ENCODE measurements at places on chromosomes 1 and 21.
A peak's percentile ranks its signal among the peaks of the same experiment; 100 is the strongest.

- DNase-seq: no peak
Observed at GRCh38 chr1:60461925-60462595, 388.5 kb upstream of the C1orf87 start.

- no peak for DNase-seq
Observed at GRCh38 chr1:85033221-85033620, 15.1 kb downstream of the MCOLN3 start.

DNA sequence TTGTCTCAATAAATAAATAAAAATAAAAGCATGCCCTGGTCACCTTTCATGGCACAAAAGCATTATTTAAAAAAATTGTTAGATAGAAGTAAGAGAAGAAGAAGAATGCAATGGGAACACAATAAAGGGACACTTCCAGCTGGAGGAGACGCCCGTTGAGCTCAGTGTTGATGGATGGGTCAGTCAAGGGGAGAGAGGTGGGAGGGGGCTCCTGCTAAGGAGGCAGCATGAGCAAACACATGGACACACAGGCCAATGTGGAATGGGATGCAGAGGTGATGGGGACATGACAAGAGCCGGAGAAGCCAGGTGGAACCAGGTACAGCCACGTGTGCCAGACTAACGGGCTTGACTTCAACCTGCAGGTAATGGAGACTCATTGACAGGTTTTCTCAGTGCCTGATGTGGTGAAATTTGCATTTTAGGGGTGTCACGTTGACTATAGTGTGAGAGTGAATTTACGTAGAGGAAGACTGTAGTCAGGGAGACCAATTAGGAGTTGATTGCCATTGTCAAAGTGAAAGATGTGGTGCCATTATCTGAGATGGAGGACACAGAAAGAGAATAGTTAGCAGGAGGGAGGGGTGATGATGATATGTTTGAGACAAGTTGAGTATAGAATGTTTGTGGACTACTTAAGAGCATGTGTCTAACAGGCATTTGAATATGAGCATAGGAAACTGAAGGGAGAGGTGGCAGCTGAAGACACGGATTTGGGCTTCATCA, 48.7 kb upstream of the ATP2B4 start:
- DNase-seq: no peak

DNA sequence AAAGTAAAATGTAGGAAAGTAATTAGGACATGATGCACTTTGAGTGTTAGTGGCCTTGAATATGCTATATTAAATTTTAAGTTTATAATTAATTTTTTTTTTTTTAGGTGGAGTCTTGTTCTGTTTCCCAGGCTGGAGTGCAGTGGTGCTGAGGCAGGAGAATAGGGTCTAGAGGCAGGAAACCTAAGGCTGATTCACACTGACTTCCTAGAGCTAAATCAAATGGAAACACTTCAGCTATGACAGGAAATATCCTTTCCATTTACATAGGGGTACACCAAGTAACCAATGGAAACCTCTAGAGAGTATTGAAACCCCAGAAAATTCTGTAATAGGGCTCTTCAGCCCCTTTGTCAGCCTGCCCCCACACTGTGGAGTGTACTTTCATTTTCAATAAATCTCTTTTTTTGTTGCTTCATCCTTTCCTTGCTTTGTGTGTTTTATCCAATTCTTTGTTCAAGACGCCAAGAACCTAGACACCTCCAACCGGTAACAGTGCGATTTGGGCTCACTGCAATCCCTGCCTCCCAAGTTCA, 17.9 kb upstream of the THRAP3 start:
- DNase-seq: no peak

- DNase-seq: no peak
Observed at GRCh38 chr1:38929476-38929875, 12.2 kb downstream of the RHBDL2 start.

DNA sequence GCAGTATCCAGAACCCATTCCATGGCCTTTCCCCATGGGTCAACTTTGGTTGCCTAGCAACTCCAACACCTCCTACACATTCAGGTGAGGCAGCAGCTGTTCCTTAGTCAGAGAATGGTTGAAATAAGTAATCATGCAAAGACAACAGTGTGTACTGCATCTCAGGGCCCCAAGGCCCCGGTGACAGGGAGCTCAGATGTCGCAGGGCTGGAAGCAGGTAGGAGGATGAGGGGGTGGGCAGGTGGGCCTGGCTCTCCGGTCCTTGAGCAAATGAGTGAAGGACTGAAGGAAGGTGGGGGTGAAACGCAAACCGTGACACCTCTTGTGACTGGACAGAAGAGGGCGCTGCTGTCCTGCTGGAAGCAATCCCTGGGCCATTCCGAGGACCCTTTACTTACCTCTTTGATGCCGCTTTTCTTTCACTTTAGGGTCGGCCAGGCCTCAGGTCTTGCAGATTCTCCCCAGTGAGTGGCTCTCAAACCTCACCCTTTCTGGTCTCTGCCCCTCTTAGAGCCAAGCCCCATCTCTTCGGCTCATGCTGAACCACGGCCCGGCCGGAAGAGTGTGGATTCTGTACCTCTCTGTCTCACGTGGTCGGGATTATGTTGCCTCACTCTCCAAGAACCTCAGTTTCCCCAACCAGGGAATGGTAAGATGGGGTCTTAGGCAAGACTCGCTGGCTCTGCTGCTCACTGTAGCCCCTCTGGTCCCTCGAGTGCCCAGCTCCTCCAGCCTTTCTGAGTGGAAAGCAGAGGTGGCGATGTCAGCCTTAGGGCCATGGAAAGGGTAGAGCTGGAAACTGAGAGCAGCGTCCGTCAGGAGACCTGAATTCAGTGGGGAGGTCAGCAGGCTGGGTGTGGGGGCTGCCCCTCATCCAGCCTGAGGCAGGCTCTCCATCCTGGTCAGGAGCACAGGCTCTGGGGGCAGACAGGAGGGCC, 5.6 kb upstream of the KCNA10 start:
- peak; percentile 52 for DNase-seq

DNA sequence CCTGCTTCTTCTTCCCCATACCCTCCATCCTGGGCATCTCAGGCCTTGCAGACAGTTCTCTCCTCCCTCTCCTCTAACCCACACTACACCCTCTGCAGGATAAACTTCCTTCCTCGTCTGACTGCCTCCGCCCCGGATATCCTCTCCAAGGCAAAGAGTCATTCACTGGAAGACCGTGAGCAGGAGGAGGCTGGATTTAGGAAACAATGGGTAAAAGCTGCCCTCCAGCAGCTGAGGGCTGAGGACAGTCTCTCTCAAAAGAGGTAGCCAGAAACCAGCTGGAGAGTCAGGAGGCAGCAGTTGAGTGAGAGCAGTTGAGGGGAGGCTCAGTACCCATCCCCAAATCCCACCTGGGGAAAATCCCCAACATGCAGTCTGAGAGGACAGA, 1.4 kb downstream of the CSRP1 start:
- DNase-seq: peak; percentile 84

DNA sequence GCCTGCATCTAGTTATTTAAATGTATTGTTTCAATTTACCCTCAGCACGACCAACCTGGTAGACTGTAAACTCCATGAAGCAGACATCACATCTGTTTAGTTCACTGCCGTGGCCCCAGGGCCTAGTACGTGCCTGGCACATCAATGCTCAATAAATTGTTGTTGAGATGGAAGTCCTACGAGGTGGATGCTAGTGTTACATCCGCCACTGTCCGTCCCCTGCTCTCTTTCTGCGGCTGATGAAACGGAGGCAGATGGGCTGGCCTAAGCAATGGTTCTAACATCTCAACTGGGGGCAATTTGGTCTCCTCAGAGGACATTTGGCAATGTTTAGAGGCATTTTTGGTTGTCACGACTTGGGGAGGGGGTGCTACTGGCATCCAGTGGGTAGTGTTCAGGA, 121.4 kb upstream of the IGSF21 start:
- DNase-seq: no peak

DNA sequence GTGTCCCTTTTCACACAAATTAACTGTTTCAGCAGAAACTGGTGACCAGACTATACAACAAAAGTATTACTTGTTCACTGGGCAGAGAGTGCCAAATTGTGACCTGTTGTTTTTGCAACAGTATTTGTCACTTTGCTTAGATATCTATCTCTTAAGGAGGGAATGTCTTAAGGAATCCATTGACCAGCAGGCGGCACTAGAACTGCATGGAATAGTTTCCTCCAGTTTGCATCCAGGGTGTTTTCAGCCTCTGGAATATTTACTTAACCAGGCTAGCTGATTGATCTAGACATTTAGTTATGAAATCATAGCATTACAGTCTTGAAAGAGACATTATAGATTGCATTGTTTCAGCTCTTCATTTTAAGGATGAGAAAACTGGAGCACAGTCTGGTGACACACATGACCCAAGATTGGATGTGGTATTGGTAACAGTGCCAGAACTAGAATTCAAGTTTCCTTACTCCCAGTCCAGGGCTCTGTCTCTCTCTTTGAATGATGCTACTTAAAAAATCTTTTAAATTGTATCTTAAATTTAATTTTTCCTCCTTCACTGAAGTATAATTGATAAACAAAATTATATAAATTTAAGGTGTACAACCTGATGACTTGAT, 16.9 kb downstream of the RPTN start:
- DNase-seq: peak; percentile 62

- DNase-seq: no peak
Observed at GRCh38 chr1:224736619-224737352, 120.7 kb downstream of the CNIH3 start.

DNA sequence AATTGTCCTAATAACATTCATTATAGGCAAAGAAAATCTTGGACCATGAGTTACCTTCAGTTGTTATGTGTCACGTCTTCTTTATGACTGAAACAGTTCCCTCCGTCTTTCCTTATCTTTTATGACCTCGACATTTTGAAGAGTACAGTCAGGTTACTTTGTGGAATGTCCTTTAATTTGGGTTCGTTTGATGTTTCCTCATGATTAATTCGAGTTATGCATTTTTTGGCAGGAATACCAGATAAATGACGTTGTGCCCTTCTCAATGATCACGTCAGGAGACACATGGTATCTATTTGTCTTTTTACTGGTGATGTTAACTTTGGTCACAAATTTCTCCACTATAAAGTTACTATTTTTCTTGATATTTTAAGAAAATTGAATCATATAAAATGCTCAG, 17.3 kb upstream of the KLF17 start:
- no peak for DNase-seq

- DNase-seq: peak; percentile 29
Observed at GRCh38 chr1:32266921-32267591, 16.0 kb downstream of the LCK start.

GRCh38 chr1:177945943-177946650, 23.8 kb downstream of the SEC16B start:
- DNase-seq: peak; percentile 65

DNA sequence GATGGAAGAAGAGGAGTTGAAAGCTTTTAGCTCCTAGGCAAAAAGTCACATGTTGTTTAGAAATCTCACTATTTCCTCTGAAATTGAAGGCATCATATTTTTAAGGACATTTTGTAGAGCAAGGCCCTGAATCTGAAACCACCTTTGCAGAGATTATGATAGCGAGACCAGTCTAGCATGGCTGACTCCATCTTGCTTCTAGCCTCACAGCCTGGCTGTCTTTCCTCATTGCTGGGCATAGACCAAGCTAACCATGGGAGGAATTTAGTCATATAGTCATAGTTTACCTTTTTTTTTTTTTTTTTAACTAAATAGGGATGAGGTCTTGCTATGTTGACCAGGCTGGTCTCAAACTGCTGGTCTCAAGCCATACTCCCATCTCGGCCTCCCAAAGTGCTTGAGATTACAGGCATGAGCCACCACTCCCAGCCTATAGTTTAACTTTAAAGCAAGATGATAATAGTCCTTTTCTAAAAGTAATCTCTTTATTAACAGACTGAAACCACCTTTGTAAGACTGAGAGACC, 42.2 kb upstream of the ZNF326 start:
- no peak for DNase-seq

DNA sequence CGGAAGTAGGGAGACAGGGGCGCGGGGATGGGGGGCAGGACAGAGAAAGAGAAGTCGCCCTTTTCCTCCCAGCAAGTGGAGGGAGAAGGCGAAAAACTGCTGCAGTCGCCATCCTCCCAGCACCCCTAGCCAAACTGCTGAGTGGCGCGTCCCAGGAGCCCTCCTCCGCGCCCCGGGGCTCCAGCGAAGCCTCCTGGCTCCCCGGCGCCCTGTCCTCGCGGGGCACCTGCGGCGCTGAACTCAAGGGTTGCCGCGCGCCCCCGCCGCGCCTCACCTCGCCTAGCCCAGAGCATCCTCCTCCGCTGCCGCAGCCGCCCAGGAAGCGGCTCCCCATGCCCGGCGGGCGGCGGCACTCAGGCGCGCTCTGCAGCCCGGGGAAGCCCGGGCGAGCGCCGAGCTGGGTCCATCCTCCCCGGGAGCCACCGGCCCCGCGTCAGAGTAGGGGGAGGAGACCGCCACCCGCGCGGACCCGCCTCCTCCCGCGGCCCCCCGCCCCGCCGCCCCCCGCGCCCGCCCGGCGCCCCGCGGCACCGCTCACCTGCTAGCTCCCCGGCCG, at the start of gene DAB1:
TSS of gene DAB1 (minus strand) at position 405 of the 556 bp plus-strand sequence. CDS start 133,030 bp downstream, outside the sequence.
- no peak for DNase-seq

DNA sequence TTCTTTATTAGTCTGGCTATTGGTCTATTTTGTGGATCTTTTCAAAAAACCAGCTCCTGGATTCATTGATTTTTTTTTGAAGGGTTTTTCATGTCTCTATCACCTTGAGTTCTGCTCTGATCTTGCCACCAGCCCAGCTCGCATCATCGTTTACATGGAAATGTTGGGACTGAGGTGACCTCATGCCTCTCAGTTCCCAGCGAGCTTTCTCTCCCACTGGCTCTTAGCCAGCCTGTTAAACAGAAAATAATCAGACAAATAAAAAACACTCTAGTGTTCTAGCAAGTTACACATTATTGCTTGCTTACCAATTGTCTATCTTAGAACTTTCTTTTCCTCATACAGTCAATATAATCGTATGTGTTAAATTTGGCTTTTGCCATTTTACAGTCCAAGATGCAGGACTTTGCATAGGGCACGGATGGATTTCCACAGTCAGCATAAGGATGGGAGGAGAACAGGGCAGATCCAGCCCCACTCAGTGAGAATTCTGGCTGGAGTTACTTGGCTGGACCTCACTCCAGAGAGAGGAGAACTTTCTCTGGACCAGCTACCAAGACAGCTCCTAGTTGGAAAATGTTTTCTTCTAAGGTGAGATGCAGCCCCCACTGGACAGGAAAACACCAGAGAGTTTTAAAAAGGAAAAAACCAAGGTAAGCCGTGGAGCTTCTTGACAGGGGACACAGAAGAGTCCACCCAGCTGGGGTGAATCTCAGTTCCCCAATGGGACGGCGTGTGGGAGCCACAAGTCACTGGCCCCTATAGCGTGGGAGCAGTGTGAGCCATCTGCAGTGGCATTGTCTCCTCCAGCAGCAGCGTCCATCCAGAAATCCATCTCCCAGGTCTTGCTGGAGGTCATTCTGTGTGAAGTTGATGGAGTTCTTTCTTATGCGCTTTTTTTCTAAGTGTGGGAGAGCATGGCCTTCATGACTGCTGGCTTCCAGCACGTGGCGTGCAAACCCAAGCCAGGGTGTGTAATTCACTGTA, 17.6 kb downstream of the PGBD2 start:
- no peak for DNase-seq

- no peak for DNase-seq
Observed at GRCh38 chr1:42171679-42172266, 7.2 kb upstream of the GUCA2A start.

All from HT1080 (cell line).